ENCODE measurements at places on chromosomes 7 and 10.

DNA sequence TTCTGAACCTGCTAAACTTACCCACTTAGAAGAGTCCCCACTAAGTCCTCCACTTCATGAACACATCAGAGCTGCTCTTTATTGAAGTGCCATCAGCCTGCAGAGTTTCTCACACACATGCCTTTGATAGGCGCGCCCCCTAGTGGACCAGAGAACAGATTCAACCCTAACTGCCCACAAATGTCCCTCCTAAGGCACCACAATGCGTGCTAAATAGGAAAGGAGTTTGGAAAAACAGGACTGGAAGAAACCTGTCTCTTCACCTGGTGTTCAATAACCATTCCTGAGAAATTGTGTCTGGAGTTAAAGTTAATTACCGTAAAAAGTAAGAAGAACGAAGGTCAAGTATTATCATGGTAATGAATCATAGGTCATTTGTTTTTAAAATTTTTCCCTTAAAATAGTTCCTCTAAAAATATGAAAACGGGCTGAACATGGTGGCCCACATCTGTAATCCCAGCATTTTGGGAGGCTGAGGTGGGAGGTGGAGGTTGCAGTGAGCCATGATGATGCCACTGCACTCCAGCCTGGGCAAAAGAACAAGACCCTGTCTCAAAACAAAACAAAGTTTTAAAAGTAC, 249.7 kb downstream of the ELMO1 start:
- peak; percentile 32 for DNase-seq

GRCh38 chr10:80786322-80786721, 248.6 kb downstream of the SH2D4B start:
- no peak for DNase-seq

GRCh38 chr10:49707585-49707984, 28.1 kb downstream of the C10orf53 start:
- DNase-seq = no peak

GRCh38 chr10:20817116-20817515, 80.0 kb downstream of the NEBL start:
- no peak for DNase-seq

- DNase-seq = no peak
Measured at GRCh38 chr10:126277181-126277580, 111.1 kb downstream of the ADAM12 start.

DNA sequence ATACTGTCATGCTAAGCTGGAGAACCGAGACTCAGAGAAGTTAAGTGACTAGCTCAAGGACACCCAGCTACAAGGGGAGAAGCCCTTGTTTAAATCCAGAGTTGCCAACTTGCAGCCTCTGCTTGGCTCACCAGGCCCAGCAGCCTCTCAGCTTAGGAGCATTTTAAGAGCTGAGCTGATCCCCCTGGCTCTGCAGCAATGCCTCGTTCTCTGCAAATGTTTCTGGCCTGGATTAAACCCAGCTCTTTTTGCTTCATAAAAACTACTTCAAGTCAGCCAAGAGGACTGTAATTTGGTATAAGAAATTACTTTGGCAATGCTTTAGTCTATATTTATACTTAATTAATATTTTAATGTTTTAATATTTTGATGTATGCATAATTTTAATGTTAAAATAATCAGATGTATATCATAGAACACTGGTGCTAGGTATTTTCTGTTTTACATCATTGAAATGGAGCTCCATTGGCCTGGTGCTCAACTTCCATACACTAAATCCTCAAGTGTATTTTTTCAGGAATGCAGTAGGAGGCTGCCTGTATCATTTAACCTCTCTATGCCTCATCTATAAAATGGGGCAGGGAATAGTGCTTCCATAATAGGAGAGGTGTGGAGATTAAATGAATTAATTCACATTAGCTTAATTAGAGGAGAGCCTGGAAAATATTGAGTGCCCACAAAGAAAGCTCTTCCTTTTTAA, 184.2 kb downstream of the EMX2 start:
- no peak for DNase-seq

DNA sequence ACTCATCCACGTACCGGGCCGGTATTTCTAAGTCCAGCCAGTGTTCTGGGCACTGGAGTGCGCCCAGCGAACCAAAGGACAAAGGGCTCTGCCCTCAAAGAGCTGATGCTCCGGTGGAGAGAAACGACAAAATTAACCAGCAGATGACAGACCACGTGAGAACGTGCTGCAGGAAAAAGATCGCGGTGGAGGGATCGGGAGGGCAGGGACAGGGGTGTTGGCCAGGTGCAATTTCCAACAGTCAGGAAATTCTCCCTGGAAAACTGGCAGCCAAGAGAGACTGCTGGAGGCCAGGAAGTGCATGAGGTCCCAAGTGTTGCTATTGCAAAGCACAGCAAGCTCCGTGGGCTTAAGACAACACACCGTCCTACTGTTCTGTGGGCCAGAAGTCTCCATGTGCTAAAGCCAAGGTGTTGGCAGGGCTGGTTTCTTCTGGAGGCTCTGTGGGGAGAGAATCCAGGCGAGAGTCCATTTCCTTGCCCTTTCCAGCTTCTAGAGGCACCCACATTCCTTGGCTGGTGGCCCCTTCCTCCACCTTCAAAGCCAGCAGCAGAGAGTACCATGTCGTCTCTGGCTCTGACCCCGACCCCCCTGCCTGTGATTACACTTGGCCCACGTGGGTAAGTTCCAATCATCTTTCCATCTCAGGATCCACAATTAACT, 21.3 kb upstream of the AMZ1 start:
- no peak for DNase-seq

DNA sequence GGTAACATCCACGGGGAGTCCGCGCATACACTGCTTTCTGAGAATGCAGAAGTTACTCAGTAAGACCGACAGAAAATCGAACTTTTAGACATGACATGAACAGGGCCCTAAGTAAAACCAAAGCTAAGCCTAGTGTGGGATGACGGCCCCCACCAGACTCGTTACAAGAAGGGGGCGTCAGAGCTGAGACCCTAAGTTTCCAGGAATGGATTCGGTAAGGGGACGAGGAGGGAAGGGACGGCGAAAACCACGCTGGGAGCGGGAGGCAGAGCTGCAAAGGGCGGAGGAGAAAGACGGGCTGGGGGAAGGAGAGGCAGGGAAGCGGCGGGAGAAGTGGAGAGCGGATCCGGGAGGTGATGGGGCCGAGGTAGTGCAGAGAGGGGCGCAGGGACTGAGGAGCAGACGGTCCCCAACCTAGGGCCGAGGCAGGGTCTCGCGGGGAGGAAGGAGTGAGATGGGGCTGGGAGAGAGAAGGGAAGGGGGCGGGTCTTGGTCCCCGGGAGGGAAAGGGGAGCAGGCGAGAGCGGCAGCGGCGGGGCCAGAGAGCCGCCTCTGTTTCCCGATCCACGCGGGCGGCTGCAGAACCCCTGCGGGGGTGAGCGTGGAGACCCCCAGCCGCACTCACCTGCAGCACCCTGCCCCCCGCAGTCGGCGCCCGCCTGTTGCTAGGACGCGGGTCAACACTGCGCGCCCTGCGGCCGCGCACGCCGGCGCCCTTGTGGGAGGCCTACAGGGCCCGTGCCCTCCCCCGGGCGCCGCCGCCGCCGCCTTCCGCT, 513 bp downstream of the ODAD2 start:
- no peak for DNase-seq

- DNase-seq = no peak
Measured at GRCh38 chr10:32408690-32409089, 37.2 kb upstream of the CCDC7 start.

DNA sequence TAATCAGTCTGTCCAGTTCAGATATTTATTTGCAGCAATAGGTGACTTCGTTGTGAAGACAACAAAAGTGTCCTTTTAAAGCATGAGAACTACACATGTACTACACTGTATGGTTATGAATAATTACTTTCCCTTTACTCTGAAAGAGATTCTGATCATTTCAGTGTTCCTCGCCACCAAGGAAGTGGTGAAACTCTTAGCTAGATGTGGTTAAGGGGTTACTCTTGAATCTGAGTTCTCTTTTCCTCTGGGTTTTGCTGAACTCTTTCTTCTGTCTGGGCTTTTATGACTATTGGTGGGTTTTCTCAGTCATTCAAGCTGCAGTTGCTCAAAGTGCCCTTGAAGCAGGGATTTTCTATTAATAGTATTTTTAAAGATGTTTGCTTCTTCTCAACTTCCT, 127.9 kb upstream of the SEM1 start:
- no peak for DNase-seq

DNA sequence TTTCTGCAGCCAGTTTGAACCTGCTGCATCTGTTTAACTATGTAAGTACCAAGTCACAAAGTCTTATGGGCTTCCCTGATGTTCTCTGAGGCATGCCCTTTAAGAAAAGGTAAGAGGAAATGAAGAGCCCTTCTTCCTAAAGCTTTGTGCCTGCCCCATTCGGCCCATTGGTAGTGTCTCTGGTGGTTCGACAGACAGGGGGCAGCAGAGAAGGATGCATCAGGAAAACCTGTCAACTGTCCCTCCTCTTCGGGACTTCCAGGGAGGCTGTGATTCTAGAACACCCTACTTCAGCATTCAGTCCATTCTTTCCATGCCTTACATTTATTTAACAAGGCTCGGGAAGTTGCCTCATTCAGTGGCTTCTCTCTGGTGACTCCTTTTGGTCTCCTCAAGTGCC, 1.9 kb upstream of the SFRP4 start:
- no peak for DNase-seq

- no peak for DNase-seq
Measured at GRCh38 chr7:139696552-139696951, 81.2 kb downstream of the HIPK2 start.

GRCh38 chr10:70167246-70167645, 3.1 kb downstream of the SAR1A start:
- DNase-seq = no peak

DNA sequence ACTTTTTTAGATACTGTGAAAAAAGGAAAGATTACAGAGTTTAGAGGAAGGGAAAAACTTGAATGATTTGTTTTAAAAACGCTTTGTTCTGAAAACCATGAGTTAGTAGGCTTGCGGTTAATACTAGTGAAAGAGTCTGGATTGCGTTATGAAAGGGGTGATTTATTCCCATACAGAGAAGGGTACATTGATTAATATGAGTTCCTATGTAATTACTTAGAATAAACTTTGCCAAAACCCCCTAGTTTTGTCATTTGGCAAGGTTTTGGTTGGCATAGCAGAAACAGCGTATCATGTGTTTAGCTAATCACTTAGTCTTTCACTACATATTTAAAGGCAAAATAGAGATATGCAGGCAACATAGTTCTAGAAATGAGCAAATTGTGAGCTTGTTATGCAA, 91.2 kb upstream of the POT1 start:
- no peak for DNase-seq

DNA sequence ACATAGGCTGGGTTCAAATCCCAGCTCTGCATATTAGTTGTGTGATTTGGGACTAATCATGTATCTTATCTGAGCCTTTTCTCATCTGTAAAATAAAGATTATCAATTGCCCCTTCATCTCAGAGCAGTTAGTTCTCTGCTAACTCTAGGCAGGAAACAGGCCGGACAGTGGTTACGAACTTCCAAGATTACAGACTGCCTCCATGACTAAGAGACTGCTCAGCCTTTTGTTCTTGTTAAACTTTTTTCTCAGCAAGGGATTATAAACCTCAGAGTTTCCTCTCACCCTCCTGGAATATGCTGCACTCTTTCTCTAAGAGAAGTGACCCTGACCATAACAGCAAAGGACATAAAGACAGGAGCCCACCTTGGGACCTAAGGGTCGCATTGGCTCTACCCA, 52.5 kb upstream of the NFKB2 start:
- DNase-seq = no peak

GRCh38 chr7:35545831-35546230, 149.1 kb downstream of the HERPUD2 start:
- no peak for DNase-seq

DNA sequence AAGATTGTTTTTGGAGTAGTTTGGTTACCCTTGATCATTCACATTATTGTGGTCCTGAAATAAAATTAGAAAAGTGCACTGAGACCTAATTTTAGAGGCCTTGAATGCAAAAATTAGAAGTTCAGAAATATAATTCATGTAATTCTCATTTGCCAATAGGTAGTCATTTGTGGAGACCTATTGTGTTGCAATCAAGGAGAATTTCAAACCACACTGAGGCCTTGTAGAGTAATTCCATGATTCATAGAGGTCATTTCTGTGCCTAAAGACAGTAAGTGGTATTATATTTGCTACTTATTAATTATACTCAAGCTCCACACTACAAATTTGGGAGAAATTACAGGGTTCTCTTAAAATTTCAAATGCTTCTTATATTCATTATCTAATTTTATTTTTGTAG, 946.8 kb upstream of the POT1 start:
- no peak for DNase-seq

DNA sequence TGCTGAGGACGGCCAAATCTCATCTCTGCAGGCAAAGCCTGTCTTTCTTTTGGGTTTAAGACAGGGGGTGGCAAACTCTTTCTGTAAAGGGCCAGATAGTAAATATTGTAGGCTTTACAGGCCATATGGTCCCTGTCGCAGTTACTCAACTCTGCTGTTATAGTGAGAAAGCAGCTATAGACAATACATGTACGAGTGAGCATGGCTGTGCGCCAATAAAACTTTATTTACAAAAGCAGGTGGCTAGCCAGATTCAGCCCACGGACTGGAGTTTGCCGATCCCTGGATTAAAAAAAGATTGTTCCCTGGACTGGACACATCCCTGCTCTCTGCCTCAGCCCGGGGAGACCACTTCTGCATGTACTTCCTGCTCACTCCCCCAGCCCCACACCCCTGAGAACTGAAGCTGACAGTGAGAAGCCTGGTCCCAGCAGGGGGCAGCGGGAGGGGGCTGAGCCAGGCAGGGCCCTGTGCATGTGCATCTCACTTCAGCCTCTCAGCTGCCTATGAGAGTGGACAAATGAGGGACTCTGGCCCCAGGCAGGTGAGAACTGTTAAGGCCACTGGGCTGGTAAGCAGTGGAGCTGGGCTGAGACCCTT, 392.4 kb downstream of the PLXNA4 start:
- no peak for DNase-seq

DNA sequence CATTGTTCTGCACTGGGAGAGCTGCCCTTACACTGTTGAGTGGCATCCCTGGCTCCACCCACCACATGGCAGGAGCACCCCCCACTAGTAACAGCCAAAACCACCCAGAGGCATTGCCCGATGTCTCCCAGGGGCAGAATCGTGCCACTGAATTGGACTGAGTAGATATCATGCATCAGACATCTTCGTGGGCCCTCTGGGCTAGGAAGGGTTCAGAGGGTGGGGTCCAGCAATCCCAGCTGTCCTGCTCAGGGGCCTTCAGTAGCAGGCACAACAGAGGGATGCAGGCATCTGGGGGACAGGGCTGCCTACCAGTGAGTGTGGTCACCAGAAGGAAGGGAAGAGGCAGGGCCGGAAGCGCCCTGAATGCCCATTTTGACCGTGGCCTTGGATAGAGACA, 119.7 kb upstream of the PPP2R2D start:
- DNase-seq = no peak

GRCh38 chr10:18238870-18239485, 98.8 kb downstream of the CACNB2 start:
- no peak for DNase-seq

- no peak for DNase-seq
Measured at GRCh38 chr7:154919344-154920225, 83.3 kb downstream of the PAXIP1 start.
